ENCODE measurements at places on chromosomes 7 and 10.

- no peak for DNase-seq
Observed at GRCh38 chr10:82961864-82962263, 1086.9 kb downstream of the NRG3 start.

DNA sequence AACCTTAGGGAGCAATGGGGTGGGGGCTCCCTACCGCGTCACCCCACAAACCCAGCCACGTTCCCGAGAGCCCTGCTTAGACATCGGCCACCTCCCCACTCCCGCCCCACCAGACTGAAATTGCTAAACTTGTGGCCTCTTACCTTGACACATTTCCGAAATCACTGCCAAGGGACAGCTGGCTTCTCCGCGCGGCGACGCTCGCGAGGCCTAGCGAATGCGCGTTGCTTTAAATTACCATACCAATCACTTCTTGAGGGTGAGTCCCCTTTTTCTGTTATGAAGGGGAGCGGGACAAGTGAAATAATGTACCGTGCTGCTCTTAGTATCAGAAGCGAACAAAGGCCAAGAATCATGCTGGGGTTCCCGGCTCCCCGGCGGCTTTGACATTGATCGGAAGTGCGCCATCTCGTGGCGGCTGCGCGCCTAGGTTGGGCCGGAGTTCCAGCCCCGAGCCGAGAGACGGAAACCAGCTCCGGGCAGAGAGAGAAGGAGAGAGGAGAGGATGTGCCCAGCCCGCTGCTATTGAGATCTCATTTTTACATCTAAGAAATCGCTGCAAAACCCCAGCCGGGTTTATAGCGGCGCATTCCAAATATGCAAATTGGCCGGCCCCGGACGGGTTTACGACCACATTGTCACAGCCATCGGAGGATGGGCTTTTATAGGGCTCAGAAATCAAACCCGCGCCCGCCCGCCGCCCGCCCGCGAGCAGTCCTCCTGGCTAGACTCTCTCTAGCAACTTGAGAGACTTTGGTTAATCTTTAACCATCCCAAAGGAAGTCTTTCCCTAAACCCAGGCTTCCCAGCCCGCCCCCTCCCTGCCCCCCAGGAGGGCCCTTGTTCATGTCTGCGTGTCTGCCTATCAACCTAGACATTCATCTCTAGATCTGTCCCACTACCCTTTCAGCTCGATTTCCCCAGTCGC is 5.3 kb downstream of the HOXA11 start:
- DNase-seq, result no peak

- DNase-seq, result no peak
Observed at GRCh38 chr7:92332782-92333181, 87.0 kb downstream of the ANKIB1 start.

DNA sequence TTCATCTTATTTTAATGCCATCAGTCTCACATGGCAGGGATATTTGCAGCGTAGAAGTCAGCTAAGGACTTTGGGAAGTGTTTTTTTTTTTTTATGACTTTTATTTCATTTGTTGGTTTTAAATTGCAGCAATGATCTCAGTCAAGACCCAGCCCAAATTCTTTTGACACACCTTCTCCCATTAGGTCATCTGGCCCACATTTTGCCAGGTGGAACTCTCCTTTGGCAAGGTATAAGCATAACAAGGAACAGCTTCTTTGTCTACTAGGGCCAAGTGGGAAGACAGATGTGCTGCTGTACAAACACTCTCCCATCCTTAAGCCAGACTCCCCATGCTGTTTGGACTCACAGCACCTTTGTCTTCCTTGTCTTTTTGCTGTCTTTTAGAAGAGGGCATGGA is 41.8 kb downstream of the PLEKHA8 start:
- no peak for DNase-seq

GRCh38 chr10:88107296-88108097 is 244.1 kb downstream of the PTEN start:
- no peak for DNase-seq

DNA sequence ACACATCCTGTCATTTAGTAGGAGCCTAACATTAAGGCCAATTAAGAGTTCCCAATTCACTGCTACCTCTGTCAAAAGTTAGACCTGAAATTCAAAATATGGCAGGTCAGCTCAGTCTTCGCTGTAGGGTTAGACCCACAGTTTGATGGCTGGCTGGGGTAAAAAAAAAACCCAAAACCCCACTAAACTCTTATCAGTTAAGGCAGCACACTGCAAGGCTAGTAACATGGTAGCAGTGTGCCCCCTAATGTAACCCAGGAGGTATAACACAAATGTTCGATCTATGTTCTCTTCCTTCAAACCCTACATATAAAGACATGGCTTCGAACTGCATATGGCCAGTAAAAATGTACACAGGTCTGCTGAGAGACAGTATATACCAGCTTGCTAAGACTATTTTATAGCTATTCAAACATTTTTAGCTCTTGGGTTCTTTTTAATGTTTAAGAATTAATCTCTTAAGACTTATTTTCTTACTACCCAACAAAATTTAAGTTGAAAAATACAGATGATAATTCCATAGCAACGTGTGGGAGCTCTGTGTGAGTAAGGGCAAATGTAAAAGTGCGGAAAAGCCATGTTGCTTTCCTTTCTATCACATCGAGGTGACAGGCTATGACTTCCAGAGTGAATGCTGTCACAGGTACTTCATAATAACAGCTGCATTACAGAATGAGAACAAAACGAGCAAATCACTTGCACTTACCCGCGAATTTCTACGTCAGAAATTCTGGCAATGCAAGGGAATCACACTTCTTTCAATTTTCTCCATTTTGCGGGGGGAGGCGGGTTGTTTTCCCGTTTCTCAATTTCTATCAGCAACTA is 168.4 kb upstream of the IMMP2L start:
- DNase-seq, result peak; percentile 36

DNA sequence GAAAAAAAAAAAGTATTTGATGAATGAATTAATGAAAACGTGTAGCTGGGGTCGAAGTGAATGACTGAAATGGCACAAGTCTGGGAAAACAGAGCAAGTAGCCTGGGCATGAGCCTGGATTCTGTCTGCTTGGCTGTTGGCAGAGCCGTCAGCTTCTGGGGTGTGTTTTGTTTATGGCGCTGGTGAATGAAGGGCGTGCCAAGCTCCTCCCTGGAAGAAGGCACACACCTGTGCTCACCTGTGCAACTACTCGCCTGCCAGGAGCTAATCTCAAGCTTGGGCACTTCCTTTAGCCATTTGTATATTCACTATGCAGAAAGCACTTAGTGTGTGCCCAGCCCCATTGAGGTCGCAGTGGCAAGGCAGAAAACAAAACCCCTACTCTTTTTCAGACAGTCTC is 74.1 kb downstream of the GTF2IRD1 start:
- no peak for DNase-seq

DNA sequence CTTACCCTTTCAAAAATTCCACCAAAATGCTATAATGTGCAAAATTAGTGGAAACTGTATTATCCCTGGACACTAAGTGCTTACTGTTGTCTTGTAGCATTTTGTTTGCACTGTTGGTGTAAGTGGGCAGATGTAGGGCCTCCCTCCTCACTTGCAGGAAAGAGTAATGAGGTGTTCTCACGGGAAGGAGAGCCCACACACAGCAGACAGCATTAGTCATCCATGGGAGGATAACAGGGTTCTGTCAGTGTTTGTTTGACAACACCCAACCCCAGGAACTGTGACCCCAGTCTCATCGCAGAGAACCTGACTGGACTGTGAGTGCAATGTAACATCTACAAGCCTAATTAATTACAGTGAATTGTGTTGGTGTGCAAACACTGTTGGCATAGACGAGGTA is 58.7 kb upstream of the VSTM2A start:
- no peak for DNase-seq

DNA sequence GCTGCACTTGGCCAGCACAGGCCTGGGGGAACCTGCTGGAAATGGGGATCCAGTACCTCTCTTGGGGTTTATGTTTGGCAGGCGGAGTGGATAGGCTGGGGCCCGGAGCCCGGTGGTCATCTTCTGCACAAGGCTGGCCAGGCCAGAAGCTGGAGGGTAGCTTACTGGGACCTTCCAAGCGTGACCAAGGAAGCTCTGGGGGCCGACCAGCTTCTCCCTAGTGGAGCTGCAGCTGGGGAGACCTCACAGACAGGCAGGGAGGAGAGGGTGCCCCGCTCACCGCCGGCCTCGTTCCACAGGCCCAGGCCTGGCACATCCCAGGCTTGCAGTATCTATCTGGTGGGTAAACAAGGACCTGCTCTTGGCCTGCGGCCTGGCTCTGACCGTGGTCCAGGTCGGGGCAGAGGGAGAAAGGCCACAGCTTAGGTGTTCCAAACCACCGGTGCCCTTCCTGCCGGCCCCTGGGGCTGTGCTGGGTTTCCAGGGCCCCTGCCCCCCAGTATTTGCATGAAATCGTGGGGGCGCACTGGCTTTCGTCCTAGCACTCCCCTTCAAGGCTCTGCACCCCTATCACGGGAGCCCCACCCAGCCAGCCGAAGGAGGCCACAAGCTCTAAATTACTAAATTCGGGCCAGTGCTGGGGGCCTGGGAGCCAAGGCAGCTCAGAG is 1.5 kb upstream of the ELFN1 start:
- DNase-seq, result no peak

DNA sequence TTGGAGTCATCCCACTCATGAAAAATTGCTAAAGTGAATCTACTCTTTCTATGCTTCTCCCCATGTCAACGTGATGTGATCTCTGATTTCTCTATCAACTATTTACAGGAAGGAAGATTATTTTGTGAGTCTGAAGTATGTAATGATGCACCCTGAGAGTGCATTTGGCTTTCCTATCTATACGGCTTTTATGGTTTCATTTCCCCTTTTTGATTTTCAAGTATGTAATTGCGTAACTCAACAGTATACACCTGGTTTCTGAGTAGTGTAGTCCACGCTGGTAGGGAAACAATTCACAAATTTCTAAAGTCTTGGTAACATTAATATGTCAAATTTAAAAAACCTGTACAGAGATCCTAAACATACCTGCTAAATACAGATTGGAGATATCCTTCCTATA is 194.7 kb upstream of the SEMA3A start:
- DNase-seq, result no peak

- no peak for DNase-seq
Observed at GRCh38 chr7:75980430-75981202, 13.8 kb downstream of the TMEM120A start.

DNA sequence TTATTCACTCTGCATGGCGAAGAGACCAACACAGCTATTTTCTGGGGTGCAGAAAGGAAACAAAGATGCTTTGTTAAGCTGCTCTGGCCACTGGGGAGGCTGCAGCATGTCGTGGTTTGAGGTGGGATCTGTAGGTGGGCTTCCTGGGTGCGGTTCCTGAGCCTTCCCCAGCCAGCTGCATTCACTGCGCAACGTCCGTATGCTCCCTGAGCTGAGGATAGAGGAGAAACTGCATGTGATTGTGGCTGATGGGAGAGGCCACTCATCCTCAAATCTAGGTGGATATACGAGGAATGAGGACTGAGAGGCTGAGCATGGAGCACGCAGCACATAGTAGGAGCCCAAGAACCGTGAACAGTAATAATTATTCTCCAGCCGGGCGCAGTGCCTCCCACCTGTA is 9.9 kb upstream of the DNAAF5 start:
- DNase-seq, result no peak

DNA sequence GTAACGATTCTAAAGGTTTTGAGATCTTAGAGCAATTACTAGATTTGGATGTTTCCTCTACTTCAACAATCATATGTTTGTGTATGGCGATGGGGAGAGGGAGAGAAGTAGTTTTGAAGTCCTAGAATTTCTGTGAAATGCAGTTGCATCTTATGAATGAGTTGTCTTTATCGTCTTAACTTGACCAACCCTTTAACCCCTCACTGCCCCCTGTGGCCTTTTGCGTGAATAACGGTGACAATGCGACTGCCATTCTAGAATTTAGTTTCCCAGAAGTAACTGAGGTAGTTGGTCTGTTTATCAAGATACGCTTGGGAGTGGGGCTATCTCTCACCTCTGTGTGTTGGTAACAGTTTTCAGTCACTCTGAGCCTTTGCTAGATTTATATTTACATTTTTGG is 204.6 kb downstream of the HDAC9 start:
- no peak for DNase-seq

All from AML-193 (cell line).